ENCODE measurements at places on chromosomes 7 and 10. TPM values are rescaled to one million over a fixed set of nuclear protein-coding genes. Genes with fewer than 3 reads are reported as not detected.

Gene PLAU
- 17.3 TPM for total RNA-seq

Gene RPEL1
- not detected for total RNA-seq

Gene TSPAN12
- total RNA-seq = not detected

Gene ASAH2
- 7.4 TPM for total RNA-seq

Gene FAM13C
- not detected for total RNA-seq

Gene TACR2
- not detected for total RNA-seq

Gene CACNA2D1
- not detected for total RNA-seq

Gene RBP4
- not detected for total RNA-seq

Gene VWC2
- not detected for total RNA-seq

Gene STOX1
- not detected for total RNA-seq

Gene CACNB2
- total RNA-seq = 3.3 TPM

Gene STEAP1
- total RNA-seq = 3.1 TPM

Gene SBDS
- total RNA-seq = 156 TPM

Gene NKX1-2
- total RNA-seq = 0.35 TPM

Gene LRRC18
- not detected for total RNA-seq

Gene RBP3
- total RNA-seq = not detected

Gene ACTL6B
- total RNA-seq = not detected

Gene SP8
- 0.71 TPM for total RNA-seq

All from MCF 10A (cell line).